Activated T-helper 1 cell treated with anti-CD3 and anti-CD28 coated beads, Interleukin-12 subunit alpha, Interleukin-12 subunit beta, Interleukin-2, Interleukin-4 antibody, amounts not matched to agents 30 ng/mL and 10 ng/mL and 1 ng/mL, durations not matched to agents 14 hours and 24 hours and 36 hours (primary cell): ENCODE measurements at places on chromosomes 11 and 22.

GRCh38 chr22:37741312-37741795, 44.5 kb downstream of the TRIOBP start:
- DNase-seq = no peak

DNA sequence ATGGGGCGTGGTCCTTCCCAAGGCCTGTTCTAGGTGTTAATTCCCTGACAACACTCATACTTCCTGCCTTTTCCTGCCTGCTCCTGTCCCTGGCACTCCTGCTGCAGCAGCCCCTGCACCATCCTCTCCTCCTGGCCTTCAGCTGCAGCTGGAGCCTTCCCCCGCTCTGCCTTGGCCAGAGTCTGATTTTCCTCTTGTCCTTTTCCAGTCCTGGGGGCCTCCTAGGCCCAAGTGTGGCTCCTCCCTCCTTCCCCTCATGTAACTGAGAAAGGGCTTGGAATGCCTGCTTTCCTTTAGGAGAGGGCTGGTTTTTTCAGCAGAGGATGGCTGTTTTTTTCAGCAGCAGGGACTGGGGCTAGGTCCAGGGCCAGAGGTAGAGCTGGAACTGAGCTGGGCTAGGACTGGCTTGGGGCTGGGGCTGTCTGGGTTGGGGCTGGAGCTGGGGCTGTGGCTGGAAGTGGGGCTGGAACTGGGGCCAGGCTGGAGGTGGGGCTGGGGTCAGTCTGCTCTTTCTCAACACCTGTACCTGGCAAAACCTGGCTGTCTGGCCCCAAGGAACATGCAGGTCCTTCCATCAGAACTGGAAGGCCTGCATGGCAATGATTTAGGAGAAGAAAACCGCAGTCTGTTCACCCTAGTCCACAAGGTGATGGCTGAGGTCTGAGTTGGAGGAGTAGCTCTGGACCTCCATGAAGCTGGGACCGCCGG, 23.6 kb downstream of the ZC3H7B start:
- DNase-seq = no peak

DNA sequence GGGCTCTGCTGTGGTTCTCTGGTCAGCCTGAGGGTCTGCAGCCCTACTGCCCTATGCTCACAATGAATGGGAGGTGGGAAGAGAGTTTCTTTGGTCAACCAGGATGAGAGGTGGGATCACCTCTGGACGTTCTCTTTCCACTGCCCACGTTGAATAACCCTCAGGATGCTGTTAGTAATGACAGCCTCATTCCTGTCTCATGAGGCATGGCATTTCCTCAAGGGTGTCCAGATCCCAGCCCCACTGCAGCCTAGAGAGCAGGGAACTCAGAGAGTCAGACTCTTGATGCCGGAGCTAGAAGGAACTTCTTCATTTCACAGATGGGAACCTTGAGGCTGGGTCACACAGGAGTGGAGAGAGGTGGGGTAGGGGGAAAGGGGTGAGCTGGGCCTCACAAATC, 196.0 kb downstream of the CEP164 start:
- no peak for DNase-seq

GRCh38 chr11:77267962-77268361, 33.5 kb downstream of the GDPD4 start:
- DNase-seq = no peak

- DNase-seq = no peak
These were observed 1.1 kb downstream of the FAT3 start for GRCh38 chr11:92225568-92226330.

GRCh38 chr11:71580057-71581003, 2.3 kb downstream of the KRTAP5-11 start:
- no peak for DNase-seq

DNA sequence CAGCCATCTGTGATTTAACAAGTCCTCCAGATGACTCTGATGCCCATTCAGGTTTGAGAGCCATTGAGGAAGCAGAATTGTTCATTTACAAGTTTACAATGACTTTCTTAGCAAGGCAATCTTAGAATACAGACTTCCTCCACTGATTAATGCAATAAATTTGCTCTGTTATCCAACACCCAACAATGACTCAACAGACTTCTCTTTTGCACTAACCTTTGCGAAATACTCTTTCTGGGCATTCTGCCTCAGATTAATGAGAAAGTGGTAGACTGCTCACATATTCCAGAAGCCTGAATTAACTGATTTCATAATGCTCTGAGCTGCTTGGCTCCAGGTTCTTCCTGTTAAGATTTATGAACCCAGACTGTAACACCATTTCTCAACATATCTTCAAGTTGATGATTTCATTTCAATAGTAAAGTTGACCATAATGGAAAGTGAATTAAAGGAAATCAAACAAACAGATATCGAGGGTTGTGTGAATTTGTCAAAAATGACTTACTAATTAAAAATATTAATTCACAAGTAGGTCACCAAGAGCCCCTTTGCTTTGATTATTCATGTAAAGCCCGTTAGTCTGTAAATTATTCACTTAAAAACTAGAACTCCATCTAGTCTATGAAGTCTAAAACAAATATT, 70.5 kb upstream of the BLID start:
- DNase-seq = no peak

DNA sequence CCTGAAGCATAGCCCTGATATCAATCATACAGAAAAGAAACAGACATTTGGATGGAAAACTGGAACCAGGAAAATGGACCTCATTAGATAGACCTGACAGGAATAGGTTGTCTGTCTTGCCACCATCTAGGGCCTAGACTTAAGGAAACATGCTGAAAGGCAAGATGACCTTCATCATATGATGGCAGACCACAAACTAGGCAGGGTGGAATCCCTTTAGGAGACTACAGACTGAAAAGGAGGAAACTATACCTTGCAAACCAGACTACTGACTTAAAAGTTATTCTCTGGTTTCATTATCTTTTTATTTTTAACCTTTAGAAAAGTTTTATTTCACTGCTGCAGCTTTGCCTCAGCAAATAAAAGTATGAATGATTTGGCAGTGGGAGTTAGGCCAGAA, 20.3 kb downstream of the SBF2 start:
- no peak for DNase-seq

DNA sequence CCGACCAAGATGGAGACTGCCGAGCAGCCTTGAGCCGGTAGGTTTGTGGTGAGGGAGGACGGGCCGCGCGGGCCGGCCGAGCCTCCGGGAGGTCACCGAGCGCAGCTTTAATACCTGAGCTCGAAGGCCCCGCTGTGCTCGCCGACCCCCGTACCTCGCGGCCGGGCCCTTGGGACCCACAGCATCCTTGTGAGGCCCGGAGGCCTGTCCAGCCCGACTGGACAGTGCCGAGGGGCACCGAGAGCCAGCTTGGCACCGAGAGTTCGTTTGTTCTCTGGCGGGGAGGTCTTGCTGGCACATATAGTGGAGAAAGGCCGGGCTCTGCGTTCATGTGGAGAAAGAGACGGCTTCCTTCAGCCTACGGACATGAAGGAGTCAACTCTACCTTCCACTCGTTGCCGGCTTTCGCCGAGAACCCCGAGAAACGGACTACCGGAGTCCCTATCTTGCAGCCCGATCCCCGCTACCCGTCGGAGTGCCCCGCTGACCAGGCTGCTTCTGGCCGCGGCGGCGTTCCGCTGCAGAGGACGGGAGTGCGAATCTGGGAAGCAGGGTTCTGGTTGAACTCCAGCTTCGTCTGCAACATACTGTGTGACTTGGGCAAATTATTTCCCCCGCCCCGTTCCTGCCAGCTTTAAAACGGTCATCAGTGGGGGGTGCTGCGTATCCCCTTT, 349 bp downstream of the TSSC4 start:
- no peak for DNase-seq

- no peak for DNase-seq
These were observed 65.2 kb upstream of the SESN3 start for GRCh38 chr11:95296165-95296564.

DNA sequence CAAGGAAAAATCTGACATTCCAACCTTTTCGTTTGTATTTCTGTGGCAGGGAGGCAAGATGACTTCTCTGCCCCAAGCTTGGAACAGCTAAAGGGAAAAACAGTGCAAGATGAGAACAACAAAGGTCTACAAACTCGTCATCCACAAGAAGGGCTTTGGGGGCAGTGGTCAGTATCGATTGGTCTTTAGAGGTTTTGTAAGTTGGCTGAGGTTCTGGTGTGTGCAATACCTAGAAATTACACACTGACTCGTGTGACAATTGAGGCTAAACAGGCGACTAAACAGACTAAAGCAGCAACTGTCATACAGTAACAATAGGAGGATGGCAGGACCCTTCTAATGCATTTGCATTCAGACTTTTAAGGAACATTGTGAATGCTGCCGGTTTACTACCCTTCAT, 994 bp downstream of the DEPDC5 start:
- no peak for DNase-seq

GRCh38 chr22:46027211-46028105, 50.5 kb upstream of the WNT7B start:
- DNase-seq = no peak

DNA sequence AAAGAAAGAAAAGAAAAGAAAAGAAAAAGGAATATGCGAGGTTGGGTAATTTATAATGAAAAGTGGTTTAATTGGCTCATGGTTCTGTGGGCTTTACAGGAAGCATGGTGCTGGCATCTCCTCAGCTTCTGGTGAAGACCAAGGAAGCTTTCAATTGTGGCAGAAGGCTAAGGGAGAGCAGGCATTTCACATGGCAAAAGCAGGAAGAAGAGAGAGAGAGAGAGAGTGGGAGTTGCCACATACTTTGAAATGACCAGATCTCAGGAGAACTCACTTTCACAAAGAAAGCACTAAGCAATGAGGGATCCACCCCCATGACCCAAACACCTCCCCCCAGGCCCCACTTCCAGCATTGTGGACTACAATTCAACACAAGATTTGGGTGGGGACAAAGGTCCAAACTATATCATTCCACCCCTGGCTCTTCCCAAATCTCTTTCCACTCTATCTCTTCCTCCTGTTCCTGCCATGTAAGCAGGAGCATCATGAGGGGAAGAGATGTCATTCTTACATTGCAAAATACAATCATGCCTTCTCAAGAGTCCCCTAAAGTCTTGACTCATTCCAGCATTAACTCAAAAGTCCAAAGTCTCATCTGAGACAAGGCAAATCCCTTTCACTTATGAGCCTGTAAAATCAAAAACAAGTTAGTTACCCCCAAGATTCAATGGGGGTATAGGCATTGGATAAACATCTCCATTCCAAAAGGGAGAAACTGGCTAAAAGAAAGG, 38.9 kb downstream of the LINC01488 start:
- no peak for DNase-seq

- DNase-seq = no peak
These were observed 38.1 kb upstream of the POU2AF1 start for GRCh38 chr11:111417011-111417765.

DNA sequence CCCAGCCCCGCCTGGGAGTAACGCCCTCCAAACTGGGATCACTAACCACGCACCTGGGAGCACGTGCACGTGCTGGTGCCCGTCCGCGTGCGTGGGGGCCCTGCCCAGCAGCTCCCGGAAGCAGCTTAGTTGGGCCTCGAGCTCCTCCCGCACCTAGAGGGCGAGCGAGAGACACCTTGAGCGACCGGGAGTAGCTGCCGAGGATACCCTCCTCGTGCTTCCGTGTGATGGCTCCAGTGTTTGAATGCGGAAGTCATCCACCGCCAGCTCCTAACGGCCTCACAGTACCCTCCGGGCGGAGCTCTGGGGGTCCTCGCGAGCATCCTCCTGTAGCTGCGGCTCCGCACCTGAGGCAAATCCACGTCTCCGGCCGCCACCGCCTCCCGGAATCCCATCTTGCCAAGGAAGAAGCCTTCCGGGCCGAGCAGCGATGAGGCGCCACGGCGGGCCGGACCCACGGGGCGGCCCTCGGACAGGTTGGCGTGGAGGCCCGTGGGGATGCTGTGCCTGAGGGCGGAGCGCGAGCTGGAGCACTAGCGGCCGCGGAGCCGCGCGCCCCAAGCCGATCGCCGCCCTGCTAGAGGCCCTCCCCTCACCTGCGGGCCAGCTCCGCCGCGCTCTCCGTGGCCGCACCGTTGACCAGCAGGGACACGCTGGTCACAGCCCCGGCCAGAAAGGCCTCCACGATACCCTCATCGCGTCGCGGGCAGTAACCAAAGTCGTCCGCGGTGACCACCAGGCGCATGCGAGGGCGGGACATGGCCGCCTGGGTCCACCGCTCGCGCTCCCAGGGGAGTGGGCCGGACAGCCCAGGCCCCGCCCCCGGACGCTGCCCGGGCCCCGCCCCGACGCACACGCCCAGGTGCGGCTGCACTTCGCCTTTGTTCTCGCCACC, at the start of gene YDJC:
Gene YDJC (minus strand): TSS at position 768 of the 895 bp plus-strand sequence. CDS start 8 bp downstream, at position 760.
- DNase-seq = peak; percentile 93

GRCh38 chr11:32396331-32396730, 39.0 kb downstream of the WT1 start:
- DNase-seq = no peak

DNA sequence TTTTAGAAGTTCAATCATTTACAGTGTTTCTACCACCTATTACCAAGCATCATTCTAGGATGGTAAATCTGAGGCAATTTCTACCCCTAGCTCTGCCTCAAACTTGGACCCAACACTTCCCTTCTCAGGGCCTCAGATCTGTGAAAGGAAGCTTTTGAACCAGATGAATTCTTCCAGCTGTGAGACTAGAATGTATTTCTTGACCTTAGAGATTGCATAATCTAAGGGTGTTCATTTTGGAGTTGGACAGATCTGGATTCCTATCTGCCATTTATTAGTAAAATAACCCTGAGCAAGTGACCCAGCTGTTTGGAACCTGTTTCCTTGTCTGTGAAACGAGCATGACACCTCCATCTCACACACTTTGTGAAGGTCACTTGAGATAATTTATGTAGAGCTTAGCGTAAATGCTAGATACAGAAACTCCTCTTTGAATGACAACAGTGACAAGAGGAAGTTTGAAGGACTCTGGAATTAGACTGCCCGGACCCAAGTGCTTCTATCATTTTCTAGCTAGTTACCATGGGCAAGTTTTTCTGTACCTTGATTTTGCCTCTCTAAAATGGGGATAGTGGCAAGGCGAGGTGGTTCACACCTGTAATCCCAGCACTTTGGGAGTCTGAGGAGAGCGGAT, 3.8 kb upstream of the INTS5 start:
- DNase-seq = no peak

- DNase-seq = peak; percentile 35
These were observed 84.7 kb downstream of the MAML2 start for GRCh38 chr11:96257972-96258934.

GRCh38 chr11:77072851-77073327, 6.1 kb downstream of the CAPN5 start:
- no peak for DNase-seq

GRCh38 chr11:123544631-123545375, 109.6 kb downstream of the SCN3B start:
- no peak for DNase-seq

DNA sequence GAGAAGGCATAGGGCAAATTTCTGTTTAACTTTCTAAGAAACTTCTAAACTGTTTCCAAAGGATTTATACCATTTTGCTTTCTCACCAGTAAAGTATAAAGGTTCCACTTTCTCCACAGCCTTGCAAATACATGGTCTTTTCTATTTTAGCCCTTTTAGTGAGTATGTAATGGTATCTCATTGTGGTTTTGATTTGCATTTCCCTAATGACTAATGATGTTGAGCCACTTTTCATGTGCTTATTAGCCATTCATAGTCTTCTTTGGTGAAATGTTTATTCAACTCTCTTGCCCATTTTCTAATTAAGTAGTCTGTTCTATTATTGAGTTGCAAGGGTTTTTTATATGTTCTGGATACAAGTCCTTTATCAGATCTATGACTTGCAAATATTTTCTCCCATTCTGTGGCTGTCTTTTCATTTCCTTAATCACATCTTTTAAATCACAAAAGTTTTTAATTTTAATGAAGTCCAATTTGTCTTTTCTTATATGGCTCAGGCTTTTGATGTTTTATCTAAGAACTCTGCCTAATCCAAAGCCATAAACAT, 83.8 kb upstream of the KCNQ1OT1 start:
- DNase-seq = no peak
